Activated CD8-positive, alpha-beta memory T cell treated with anti-CD3 and anti-CD28 coated beads, Interleukin-2, amount 50 U/mL, for 4 hours (primary cell): ENCODE measurements at places on chromosomes 6 and 20.

DNA sequence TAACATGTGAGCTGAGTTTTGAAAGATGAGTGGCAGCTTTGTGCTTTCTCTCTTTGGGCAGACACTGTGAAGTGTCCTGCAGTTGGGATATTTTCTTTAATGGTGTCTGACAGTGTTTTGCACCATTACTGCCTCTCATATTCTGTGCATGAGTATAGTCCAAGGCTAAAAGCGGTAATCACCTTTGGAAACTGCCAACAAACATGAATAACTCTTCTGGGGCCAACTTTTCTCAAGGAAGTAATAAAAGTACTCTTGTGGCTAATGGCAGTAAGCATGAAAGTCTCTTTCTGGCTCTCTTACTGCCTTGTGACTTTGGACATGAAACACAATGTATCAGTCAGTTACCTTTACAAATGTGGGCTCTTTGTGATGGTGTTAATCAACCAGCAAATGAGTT, 91.7 kb upstream of the SOX4 start:
- no peak for DNase-seq

DNA sequence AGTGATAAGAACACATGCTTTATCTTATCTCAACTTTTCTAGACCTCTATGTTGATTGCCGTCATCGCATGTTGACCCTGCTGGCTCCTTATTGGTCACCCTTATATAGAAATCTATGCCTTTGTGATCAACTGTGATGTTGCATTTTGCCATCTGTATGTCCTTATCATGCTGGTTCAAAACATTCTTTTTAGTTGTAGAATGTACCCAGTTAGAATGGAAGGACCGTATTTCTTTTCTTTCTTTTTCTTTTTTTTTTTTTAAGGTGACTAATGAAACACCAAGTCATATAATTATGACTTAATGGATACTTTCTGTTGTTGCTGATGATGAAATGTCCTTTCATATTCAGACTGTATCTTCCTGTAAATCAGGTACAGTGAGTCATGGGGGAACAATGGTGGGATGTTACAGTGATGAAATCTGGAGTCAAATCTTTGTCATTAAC, 145.9 kb upstream of the CITED2 start:
- DNase-seq = no peak

- no peak for DNase-seq
Observed at GRCh38 chr20:31913431-31914157, 38.3 kb downstream of the PDRG1 start.

- no peak for DNase-seq
Observed at GRCh38 chr20:47609001-47609400, 107.3 kb downstream of the NCOA3 start.

GRCh38 chr20:25389401-25389857, 1.2 kb downstream of the ABHD12 start:
- DNase-seq = no peak

GRCh38 chr20:56722042-56722441, 92.9 kb downstream of the TFAP2C start:
- DNase-seq = no peak

DNA sequence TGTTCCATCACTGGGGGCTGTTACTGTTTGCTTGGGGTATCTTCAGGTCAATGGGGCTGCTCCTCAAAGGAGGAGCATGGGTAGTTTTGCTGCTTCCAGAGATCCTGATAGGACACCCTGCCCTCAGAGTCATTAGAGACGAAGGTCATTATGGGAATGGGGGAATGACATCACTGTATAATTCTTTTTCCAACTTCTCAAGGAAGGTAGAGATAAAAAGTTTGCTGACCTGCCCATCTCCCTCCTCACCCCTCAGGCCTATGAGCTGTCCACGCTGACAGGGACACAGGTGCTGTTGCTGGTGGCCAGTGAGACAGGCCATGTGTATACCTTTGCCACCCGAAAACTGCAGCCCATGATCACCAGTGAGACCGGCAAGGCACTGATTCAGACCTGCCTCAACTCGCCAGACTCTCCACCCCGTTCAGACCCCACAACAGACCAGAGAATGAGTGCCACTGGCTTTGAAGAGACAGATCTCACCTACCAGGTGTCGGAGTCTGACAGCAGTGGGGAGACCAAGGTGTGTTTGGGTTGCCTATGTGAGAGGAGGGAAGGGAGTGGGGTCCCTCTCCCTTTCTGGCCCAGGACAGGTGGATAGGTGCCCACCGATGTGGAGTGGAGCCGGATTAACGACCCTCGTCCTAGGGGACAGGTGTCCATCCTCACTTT, 2.7 kb downstream of the SRF start:
- DNase-seq = no peak

- DNase-seq = no peak
Observed at GRCh38 chr6:113833537-113833936, 23.6 kb upstream of the MARCKS start.
